ENCODE measurements at places on chromosomes 13 and 19. TPM values are rescaled to one million over a fixed set of nuclear protein-coding genes. Genes with fewer than 3 reads are reported as not detected.

The FAM216B gene
- total RNA-seq, result not detected

The KLK15 gene
- total RNA-seq, result not detected

The CEACAM20 gene
- total RNA-seq, result not detected

The TUBA3C gene
- total RNA-seq, result not detected

The IGFL2 gene
- total RNA-seq, result not detected

The ZNF792 gene
- total RNA-seq, result 15.3 TPM

DNA sequence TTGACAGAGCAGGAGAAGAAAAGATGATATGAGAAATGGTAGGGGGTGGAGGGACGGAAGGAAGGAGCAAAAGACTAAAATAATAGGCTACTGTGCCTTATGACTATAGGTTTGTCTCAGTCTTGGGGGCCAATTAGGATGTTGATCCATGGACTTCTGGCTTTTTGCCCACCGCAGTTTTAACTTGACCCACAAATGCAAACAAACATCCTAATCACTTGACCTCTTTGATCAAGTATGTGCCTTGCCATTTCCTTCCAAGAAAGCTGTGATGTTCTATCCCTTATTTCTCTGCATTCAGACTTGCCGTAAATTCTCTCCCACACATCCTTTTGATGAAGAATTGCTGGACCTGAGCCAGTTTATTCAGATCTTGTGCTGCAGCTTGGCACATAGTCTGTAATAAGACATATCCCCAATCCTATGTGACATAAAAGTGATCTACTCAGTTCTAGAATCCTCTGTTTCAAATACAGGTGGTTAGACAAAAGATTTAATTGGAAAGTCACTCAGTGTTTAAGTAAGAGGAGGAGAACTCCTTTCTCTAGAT is 62.8 kb downstream of the TPT1 start:
- DNase-seq, result no peak
- H3K27me3 ChIP-seq, result no peaks in the 10 kb centered on the region
- peaks cover 3% of the 10 kb centered on the region for H3K4me1 ChIP-seq
- peaks cover 16% of the 10 kb centered on the region for H3K36me3 ChIP-seq
- H3K4me3 ChIP-seq, result no peak overlapping the region

DNA sequence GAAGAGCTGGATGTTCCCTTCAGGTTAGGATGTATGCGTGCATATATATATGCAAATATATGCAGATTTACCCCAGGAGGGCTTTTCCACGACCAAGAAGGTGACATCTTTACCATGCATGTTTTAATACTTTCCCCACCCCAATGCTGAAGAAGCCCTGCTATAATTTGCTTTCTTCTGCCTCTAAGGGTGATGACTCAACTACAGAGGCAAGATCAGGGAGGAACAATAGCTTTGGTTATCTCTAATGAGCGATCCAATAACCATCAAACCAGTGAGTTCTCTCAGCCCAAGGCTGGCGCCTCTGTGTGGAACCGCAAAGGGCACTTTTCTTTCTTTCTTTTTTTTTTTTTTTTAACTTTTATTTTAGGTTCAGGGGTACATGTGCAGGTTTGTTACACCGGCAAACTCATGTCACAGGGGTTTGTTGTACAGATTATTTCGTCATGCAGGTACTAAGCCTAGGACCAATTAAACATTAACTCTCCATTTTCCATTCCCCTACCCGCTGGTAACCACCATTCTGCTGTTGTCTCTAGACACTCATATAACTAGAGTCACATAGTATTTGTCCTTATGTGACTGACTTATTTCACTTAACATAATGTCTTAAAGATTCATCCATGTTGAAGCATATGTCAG is 25.7 kb upstream of the UBE2L5 start:
- H3K27ac ChIP-seq, result peak overlapping the region; percentile 64
- DNase-seq, result no peak
- H3K4me3 ChIP-seq, result no peak overlapping the region
- peaks cover 58% of the 10 kb centered on the region for H3K4me1 ChIP-seq

- H3K27ac ChIP-seq, result no peak overlapping the region
- no peak overlapping the region for H3K4me3 ChIP-seq
- H3K4me1 ChIP-seq, result no peaks in the 10 kb centered on the region
- H3K27me3 ChIP-seq, result no peaks in the 10 kb centered on the region
- no peak for DNase-seq
Observed at GRCh38 chr13:37481885-37482227, 116.7 kb downstream of the POSTN start.

- no peak overlapping the region for H3K4me3 ChIP-seq
- H3K27me3 ChIP-seq, result no peaks in the 10 kb centered on the region
- no peak overlapping the region for H3K27ac ChIP-seq
- H3K36me3 ChIP-seq, result no peaks in the 10 kb centered on the region
- no peaks in the 10 kb centered on the region for H3K4me1 ChIP-seq
- no peak for DNase-seq
Observed at GRCh38 chr19:31952693-31953092, 392.7 kb upstream of the ZNF507 start.

GRCh38 chr13:77544355-77544754 is 8.8 kb downstream of the SCEL start:
- no peak for DNase-seq
- H3K4me1 ChIP-seq, result no peaks in the 10 kb centered on the region
- H3K4me3 ChIP-seq, result no peak overlapping the region
- H3K27me3 ChIP-seq, result peaks cover 17% of the 10 kb centered on the region
- H3K36me3 ChIP-seq, result no peaks in the 10 kb centered on the region

DNA sequence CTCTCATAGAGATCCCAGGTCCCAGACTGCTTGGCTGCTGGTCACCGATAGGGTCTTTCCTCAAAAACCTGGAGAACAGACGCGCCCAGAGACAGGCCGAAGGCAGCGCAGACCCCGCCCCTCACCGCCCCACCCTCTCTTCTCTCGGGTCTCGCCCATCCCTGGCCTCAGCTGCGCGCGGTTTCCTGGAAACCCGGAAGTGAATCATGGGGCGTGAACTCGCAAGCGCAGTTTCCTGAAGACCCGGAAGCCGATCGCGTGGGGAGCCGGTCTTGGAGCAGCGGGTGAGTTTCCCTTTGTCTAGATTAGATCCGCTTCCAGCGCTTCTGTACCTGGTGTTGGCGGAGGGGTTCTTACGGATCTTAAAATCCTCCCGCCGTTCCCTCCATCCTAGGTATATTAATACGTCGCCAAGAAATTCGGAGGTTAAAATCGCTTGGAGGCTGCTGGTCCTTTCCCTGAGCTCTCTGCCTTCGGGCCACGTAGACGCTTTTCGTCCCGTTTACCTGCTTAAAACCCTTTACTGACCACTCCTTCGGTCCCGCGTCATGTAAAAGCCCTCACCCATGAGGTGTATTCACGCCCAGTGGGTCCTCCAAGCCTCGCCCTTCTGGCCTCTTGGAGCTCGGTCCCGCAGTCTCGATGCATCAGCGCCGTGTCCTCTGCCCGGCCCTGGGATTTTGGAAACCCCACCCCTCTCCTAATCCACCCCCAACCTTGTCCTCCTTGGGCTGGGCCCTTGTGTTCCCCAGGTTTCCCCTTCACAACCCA is at the start of gene ZNF578:
Gene ZNF578 (plus strand): TSS at position 230 of the 771 bp plus-strand sequence. CDS start 48,293 bp downstream, outside the sequence.
- H3K36me3 ChIP-seq, result peaks cover 47% of the 10 kb centered on the region
- H3K27ac ChIP-seq, result peak within 1 kb of the TSS; percentile 89
- peak; percentile 83 for DNase-seq
- peak within 1 kb of the TSS; percentile 80 for H3K4me3 ChIP-seq
- H3K4me1 ChIP-seq, result peaks cover 20% of the 10 kb centered on the region

- H3K27ac ChIP-seq, result no peak overlapping the region
- H3K27me3 ChIP-seq, result no peaks in the 10 kb centered on the region
- H3K36me3 ChIP-seq, result no peaks in the 10 kb centered on the region
- H3K4me1 ChIP-seq, result peaks cover 18% of the 10 kb centered on the region
- no peak overlapping the region for H3K4me3 ChIP-seq
- DNase-seq, result no peak
Observed at GRCh38 chr13:27174766-27175455, 3.3 kb upstream of the USP12 start.

DNA sequence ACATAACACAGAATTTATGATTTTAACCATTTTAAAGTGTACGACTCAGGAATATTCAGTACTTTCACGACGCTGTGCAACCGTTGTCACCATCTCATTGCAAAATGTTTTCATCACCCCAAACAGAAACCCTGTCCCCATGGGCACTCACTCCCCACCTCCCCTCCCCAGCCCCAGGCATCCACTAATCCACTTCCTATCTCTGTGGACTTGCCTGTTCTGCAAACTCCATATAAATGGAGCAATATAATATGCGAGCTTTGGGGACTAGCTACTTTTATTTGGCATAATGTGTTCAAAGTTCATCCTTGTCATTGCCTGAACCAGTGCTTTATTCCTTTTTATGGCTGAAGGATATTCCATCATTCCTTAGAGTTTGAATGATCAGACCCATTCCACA is 7.3 kb upstream of the INSR start:
- DNase-seq, result no peak
- no peak overlapping the region for H3K27ac ChIP-seq
- no peaks in the 10 kb centered on the region for H3K36me3 ChIP-seq
- no peaks in the 10 kb centered on the region for H3K4me1 ChIP-seq

DNA sequence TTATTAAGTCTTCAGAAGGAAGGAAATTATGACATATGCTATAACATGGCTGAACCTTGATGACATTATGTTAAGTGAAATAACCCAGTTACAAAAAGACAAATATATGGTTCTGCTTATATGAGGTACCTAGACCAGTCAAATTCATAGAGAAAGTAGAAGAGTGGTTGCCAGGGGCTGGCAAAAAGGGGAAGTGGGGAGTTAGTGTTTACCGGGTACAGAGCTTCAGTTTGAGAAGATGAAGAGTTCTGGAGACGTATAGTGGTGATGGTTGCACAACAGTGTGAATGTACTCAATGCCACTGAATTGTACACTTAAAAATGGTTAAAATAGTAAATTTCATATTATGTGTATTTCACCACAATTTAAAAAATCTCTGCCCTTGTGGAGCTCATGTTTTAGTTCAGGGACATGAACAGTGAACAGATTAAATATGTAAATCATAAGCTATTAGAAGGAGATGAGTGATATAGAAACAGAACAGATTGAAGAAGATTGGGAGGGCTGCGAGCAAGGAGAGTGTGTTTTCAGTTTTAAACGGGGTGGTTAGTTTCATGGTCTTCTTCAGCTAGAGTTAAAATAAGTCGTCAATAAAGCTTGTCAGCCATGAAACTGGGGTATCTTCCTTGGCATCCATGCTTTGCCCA is 355.2 kb downstream of the KCNRG start:
- H3K27ac ChIP-seq, result no peak overlapping the region
- H3K4me3 ChIP-seq, result no peak overlapping the region
- H3K27me3 ChIP-seq, result peaks cover 52% of the 10 kb centered on the region
- peaks cover 20% of the 10 kb centered on the region for H3K4me1 ChIP-seq
- no peaks in the 10 kb centered on the region for H3K36me3 ChIP-seq

GRCh38 chr19:48398102-48398374 is 4.6 kb downstream of the GRIN2D start:
- peak overlapping the region; percentile 77 for H3K4me3 ChIP-seq
- H3K27ac ChIP-seq, result peak overlapping the region; percentile 94

- peaks cover 2% of the 10 kb centered on the region for H3K36me3 ChIP-seq
- peak overlapping the region; percentile 88 for H3K27ac ChIP-seq
- peaks cover 36% of the 10 kb centered on the region for H3K4me1 ChIP-seq
- peak overlapping the region; percentile 62 for H3K4me3 ChIP-seq
Observed at GRCh38 chr13:21075011-21075378, 13.6 kb upstream of the LATS2 start.

DNA sequence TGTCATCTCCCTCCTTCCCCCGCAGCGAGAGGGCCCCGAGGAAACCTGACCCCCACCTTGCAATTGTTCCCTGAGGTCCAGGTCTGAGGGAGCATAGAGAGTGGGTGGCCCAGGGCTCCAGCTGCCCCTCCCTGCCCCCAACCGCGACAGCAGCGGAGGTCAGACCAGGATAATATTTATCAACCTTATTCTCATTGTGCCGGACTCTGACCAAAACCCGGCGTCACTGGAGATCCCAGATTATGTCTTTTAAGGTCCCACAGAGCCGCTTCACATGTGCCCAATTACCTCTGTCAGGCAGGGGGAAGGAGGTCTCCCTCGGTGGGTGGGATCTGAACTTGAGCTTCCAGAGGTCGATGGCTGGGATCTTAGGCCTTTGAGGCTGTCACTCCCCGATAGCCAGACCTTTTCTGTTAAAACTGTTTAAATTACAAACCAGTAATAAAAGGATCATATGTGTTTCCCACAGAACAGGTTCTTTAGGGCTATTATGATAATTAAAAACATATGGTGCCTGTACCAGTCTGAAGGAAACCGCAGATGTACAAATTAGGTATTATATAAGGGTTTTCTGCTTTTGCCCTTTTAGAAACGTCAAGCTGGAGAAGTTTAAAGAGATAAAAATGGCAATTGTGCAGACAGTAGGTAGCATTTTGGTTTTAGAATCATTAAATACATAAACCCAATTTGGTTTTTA is 195.5 kb downstream of the ZNF536 start:
- no peaks in the 10 kb centered on the region for H3K36me3 ChIP-seq
- DNase-seq, result no peak
- no peaks in the 10 kb centered on the region for H3K4me1 ChIP-seq
- H3K27me3 ChIP-seq, result no peaks in the 10 kb centered on the region

DNA sequence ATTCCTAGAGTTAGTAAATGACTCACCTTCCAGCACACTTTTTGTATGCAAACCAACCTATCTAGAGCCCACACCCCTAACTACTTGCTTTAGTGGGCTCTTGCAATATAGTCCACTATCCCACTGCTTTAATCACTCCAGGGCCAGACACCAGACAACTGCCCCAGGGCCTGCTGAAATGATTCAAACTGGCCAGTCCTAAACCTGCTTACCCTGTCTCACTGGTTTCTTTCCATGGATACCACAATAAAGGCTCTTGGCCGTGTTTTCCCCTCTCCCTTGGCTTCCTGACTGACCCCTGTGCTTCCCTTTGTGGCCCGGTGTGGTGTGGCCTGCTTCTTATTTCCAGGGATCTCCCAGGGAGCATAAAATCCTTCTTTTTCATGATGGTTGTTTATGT is 14.6 kb downstream of the HS6ST3 start:
- no peaks in the 10 kb centered on the region for H3K4me1 ChIP-seq
- no peak overlapping the region for H3K4me3 ChIP-seq
- no peak for DNase-seq
- H3K36me3 ChIP-seq, result no peaks in the 10 kb centered on the region

DNA sequence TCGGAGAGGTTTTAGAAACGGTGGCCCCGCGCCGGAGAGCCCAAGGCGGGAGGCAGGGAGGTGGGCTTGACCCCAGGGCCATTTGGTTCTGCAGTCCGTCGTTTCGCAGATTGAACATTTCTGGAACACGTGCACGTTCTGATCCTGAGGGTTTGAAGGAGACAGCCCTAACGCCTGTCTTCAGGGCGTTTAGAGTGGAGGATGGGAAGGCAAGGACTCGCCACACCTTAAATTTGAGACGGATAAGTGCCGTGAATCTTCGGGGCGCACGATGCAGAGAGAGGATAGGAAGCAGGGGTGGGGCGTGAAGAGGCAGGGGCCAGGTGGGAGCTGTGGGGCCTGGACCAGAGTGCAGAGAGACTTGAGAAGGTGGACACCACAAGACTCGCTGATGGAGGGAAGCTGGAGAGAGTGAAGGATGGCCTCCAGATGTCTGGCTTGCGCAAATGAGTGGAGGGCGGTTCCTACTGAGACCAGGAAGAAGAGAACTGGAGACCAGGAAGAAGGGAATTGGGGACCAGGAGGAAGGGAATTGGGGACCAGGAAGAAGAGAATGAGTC is 804 bp upstream of the MIER2 start:
- H3K4me1 ChIP-seq, result peaks cover 39% of the 10 kb centered on the region
- peaks cover 2% of the 10 kb centered on the region for H3K27me3 ChIP-seq
- H3K27ac ChIP-seq, result peak overlapping the region; percentile 75
